Caki2 (cell line): ENCODE measurements at places on chromosomes 1 and 21. TPM values are rescaled to one million over a fixed set of nuclear protein-coding genes. Genes with fewer than 3 reads are reported as not detected.

GRCh38 chr1:225617479-225617878, 35.4 kb downstream of the ENAH start:
- no peak for DNase-seq

- DNase-seq: no peak
Measured at GRCh38 chr1:201568859-201569294, 29.9 kb downstream of the NAV1 start.

The DENND2C gene
- total RNA-seq: 0.26 and 0.84 TPM in 2 replicates

The ALX3 gene
- total RNA-seq: not detected in 2 replicates

The MNDA gene
- total RNA-seq: not detected in 2 replicates

The KRTAP6-3 gene
- total RNA-seq: not detected in 2 replicates

DNA sequence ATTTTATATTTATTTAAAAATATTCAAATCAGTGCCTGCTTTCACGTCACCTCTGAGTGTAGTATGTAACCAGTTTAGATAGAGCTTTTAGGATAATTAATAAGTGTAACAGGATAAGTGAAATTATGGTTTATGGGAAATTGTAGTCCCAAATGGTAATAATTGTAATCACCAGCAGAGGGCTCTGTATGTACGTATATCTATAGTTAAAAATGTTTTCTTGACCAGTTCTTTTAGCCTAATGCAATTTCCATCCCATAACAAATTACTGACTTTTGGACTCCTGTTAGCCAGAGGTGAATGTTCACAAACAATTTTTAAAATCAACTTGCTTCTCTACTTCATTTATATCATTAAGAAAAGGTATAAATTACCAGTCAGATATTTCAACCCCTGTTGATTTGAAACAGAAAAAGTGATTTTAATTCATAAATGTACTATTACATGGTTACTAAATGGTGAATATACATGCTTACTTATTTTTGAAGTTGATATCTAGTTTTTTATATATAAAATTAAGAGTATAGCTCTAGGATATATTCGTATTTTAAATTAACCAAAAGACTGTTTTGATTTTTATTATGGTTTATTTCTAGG, 25.3 kb downstream of the SLC30A7 start:
- DNase-seq: peak; percentile 17

DNA sequence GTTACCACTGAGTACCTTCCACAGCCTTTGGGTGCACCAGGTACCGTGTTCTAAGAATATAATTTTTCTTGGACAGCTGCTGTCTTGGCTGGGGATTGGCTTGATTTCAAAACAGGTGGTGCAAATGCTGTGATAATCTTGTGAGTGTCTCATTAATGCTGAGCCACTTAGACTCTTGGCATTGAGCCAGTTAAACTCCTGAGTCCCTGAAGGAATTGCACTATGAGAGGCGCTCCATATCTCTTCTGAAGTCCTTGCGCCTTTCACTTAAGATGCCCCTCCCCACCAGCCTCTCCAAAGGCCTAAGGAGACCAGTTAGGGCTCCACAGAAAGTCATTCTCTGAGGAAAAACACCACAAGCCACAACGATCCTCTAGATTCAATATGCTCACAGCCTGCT, 51.0 kb downstream of the BACH1 start:
- no peak for DNase-seq

DNA sequence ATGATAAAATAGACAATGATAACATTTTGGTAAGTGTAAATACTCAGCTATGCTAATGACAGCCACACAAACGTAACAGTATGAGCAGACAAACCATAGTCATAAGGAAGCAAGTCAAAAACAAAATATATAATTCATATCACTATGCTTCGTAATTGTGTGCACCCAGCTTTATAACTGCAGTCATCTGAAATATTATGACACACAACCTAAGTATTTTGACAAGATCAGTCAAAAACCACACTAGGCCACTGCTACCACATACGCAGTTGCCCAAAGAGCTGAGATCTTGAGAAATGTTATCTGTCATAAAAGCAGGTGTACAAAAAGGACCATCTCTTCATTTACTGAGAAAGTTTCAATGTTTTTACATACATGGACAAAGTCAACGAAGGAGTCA, 26.0 kb downstream of the RNASEL start:
- no peak for DNase-seq

The NPHS2 gene
- not detected in 2 replicates for total RNA-seq

The LCA5L gene
- 2.4 and 2.6 TPM in 2 replicates for total RNA-seq

DNA sequence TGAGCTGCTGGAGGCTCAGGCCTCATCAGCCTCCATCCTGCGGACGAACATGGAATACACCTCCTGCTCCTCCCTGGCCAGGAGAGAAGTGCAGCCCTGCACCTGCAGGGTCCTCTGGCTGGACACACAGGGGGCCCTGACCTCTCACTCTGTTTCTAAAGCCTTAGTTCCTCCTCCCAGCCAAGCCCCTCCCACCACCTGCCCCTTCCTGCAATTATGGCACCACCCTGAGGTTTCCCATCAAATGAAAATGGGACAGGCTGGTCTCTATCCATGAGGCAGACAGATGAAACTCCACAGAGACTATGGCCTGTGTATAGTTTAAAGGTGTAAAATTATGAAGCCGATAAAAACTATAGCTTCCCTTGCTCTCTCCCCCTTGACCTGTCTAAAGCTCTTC, 42.6 kb downstream of the CACNA1S start:
- no peak for DNase-seq

- DNase-seq: no peak
Measured at GRCh38 chr1:92851729-92852128, 19.9 kb downstream of the RPL5 start.

DNA sequence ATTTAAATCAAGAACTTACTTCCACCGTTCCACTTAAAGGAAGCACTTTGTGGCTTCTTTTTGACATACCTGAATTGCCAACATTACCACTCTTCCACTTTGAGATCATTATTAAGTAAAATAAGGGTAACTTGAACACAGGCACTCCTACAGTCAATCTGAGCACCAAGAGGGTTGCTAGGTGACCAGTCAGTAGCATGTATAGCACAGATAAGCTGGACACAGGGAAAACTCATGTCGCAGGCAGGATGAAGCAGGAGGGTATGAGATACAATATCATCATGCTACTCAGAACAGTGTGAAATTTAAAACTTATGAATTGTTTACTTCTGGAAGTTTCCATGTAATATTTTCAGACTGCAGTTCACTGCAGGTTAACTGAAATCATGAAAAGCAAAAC, 47.0 kb upstream of the RAP1GAP start:
- DNase-seq: no peak

GRCh38 chr21:32282992-32283391, 4.1 kb upstream of the MIS18A start:
- no peak for DNase-seq

DNA sequence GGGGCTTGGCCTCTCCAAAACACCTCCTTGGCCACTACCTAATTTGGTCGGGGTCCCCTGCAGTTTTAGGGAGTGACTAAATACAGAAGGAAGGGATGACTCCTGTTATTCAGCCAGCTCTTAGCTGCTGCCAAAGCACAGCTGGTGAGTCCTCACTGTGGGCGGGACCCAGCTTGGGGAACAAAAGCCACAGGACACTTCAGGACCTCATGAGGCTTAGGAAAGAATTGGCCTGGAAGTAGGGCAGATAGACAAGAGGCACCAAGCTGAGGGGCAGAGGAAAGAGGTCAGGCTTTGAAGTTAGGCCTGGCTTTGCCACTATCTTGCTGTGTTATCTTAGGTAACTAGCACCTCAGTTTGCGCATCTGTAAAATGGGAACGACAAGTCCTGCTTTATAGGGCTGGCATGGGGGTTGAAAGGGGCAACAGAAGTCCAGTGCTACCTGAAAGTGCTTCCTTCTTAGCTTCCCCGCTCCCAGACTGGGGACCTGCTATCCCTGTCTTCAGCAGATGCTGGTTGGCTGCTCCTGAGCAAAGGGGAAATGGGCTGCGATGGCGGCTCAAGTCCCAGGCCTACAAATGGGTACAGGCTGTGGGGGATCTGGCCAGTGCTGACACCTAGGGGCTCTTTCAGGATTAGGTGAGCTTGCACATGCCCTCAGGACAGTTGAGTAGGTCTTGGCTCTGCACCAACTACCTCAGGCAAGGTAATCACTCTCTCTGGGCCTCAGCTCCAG, 15.7 kb downstream of the IFI6 start:
- DNase-seq: no peak

The NR1I3 gene
- not detected in 2 replicates for total RNA-seq

DNA sequence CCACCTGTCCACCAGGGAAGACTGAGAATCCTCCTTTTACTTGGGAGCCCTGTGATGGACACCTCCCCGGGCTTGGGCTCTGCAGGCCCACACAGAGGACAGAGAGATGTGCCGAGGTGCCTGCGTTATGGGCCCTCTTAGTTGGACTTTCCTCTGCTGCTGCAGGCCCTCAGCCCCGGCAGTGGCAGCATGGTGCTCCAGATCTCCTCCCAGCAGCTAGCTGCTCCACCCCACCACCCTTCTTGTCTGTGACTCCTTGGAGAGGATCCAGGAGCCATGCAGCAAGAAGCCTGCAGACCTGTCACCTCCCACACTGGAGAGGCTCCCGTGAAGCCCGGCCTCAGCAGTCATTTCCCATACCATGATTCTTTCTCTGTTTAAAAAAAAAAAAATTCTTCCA, 27.4 kb downstream of the PHGDH start:
- DNase-seq: no peak

GRCh38 chr1:223175633-223176032, 32.6 kb upstream of the TLR5 start:
- no peak for DNase-seq

DNA sequence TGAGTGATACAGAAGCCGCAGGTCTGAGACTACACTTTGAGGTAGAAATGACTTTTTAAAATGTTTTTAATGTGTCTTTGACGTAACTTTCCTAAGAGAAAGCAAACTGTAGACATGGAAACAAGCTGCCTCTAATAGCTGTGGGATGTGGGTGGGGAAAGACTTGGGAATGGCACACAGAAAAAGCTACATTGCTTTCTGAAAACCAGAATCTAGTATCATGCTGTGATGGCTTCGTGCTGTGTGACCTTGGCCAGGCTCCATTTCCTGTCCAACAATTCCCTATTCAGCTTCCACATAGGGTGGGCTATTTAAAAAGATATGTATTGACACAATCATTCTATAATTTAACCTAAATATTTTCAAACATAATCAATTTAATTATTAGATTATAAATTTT, 909.1 kb downstream of the NCAM2 start:
- no peak for DNase-seq

GRCh38 chr1:57376041-57376440, 47.8 kb downstream of the DAB1 start:
- DNase-seq: no peak

GRCh38 chr1:41888756-41889155, 30.0 kb downstream of the HIVEP3 start:
- DNase-seq: no peak

The THEM5 gene
- total RNA-seq: not detected in 2 replicates

GRCh38 chr21:36437745-36438128, 42.2 kb downstream of the CLDN14 start:
- DNase-seq: no peak

DNA sequence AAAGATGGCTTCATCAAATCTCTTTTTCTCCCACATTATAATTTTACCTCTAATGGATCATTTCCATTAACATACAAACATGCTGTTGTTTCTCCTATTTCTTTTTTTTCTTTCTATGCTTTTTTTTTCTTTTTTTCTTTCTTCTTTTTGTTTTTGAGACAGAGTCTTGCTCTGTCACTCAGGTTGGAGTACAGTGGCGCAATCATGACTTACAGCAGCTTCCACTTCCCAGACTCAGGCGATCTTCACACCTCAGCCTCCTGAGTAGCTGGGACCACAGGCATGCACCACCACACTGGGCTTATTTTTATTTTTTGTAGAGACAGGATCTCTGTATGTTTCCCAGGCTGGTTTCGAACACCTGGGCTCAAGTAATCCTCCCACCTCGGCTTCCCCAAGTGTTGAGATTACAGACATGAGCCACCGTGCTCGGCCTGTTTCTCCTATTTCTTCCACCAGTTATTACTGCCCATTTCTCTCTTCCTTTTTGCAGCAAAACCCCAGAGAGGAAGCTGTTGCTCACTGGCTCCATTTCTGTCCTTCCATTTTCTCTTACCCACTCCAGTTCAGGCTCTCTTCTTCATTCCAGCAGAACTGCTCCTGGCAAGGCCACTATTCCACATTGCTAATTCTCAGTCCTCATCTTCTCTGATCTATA, 32.1 kb upstream of the OPRD1 start:
- DNase-seq: no peak

The PTPN22 gene
- 0.71 TPM in 1 of 2 replicates, not detected in the other for total RNA-seq

DNA sequence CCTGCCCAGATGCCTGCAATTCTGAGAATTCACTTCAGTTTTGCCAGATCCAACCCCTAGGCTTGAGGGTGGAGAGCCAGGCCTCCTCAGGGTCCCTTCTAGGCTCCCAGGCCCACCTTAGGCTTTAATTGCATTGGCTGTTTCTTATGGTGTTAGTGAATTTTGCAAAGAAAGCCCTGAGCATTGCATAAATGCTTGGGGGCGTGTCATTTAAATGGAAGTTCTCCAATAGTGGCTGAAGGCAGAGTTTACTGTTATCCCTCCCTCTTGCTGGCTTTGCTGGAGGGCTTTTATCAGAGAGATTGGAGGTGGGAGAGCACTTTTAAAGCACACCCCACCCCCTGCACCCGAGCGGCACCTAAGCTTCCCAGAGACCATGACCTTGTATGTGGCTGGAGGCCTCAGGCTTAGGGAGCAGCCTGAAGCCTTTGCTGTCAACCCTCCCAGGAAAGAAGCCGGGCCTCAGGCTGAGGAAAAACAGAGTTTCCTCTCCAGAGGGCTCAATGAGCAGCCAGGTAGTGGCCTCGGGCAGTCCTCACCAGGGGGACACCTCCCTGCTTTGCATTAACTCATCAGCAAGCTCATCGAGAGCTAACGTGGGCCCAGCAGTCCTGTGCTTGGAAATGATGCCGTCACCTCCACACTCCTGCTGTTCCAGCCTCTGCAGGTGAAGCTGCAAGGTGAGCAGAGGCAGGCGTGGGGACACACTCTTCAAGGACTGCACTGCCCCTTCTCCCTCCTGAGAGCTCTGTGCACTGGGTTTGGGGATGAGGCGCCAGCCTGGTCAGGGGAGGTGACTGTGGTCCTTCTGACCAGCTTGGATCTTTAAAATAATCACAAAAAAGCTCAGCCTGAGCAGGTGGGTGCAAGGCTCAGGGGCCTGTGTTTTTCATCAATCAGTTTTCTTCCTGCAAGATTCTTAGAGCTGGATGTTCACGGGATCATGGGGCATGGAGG, 58.0 kb downstream of the STUM start:
- no peak for DNase-seq

GRCh38 chr1:10208537-10208936, 1.8 kb upstream of the KIF1B start:
- no peak for DNase-seq

- DNase-seq: no peak
Measured at GRCh38 chr1:159561497-159561896, 25.7 kb upstream of the OR10J5 start.

The E2F2 gene
- 8.4 and 10.7 TPM in 2 replicates for total RNA-seq
